Activated naive CD8-positive, alpha-beta T cell treated with anti-CD3 and anti-CD28 coated beads, Interleukin-2, amount 10 ng/mL, durations not matched to agents 7 days and 5 days (primary cell): ENCODE measurements at places on chromosomes 11 and 22.

DNA sequence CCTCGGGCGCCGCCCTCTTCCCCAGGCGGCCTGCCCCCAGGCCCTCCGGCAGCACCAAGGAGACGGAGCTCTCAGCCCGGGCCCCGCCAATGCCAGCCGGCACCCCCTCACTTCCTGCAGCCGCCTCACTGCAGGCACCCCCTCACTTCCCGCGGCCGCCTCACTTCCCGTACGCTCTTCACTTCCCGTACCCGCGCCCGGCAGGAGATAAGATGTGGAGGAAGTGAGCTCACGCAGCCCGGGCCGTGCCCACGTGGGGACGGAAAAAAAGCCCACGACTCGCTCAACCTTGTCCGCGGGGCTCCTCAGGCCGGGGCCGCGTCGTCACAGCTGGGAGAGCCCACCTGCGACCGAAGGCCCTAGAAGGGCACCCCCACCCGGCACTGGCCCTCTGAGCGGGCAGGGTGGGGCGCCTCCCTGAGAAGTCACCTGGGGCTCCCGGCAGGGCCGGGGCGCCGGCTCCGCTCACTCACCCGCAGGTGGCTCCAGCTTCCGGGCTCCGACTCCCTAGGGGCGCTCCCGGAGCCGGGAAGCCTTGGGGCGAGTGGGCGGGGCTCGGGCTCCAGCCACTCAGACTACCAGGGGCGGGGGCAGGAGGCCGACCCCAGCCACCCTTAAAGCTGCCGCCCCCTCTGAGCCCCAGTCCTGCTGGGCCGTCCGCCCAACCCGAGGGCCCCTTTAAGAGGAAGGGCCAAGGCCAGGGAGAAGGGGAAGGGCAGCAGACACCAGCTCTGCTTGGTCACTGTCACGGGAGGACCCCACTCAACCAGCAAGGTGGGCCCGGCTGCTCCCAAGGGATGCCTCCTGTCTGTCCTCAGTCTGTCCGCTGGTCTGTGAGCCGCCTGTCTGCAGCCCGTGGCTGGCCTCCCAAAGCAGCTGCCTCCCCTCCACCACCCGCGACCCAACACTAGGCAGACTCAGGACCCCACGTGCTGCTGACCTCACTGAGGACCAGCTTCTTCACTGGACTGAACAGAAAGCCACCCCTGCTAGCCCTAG is 31.4 kb downstream of the PISD start:
- H3K4me3 ChIP-seq, result peak overlapping the region; percentile 84
- H3K4me1 ChIP-seq, result peaks cover 30% of the 10 kb centered on the region
- peak overlapping the region; percentile 90 for H3K27ac ChIP-seq
- H3K36me3 ChIP-seq, result peaks cover 2% of the 10 kb centered on the region
- no peaks in the 10 kb centered on the region for H3K27me3 ChIP-seq

DNA sequence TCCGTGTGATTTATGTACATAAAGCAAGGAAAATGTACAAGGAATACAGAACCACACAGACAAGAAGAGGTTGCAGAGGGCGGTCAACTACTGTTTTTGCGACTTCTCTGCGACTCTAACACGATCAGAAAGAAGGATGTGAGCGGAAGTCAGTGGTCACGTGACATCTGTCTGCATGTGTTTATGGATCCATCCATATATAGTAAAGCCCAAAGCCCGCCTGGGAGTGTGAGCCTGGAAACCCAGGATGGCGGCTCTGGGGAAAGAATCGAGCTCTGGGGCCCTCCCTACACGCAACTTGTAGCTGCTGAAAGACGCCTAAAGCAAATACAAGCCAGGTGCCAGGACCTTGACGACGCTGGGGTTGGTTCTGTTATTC is 8.8 kb downstream of the OSBPL5 start:
- H3K27ac ChIP-seq, result no peak overlapping the region
- H3K27me3 ChIP-seq, result peaks cover 8% of the 10 kb centered on the region
- peaks cover 2% of the 10 kb centered on the region for H3K36me3 ChIP-seq
- DNase-seq, result no peak

DNA sequence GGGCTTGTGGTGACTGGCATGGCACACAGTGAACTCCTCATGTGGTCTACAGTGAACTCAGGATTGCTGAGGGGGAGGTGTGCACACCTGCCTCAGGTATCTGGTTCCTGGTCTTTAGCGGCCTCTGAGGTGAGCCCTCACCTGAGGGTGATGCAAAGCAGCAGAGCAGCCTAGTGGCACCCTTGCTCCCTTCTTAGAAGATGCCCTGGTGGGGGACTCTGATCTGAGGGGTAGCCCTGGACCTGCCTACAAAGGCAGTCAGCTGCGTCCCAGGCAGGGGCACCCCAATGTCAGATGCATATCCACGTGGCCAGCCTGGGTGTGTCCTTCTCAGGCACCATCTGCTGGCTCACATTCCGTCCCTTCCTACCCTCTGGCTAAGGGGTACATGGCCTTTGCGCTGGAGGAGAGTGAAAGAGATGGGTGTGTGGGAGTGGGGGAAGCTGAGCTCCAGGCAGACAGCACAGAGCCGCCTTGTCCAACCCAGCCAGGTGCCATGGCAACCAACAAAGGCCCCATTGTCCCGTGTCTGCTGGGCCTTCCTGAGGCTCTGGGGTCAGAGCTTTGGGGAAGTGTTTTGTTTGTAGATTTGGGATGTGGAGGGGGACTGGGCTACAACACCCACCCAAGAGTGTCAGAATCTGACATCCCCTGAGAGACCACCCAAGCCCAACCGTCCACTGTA is 5.8 kb downstream of the PLEKHB1 start:
- no peak for DNase-seq
- H3K27ac ChIP-seq, result no peak overlapping the region
- H3K4me3 ChIP-seq, result no peak overlapping the region
- no peaks in the 10 kb centered on the region for H3K36me3 ChIP-seq

DNA sequence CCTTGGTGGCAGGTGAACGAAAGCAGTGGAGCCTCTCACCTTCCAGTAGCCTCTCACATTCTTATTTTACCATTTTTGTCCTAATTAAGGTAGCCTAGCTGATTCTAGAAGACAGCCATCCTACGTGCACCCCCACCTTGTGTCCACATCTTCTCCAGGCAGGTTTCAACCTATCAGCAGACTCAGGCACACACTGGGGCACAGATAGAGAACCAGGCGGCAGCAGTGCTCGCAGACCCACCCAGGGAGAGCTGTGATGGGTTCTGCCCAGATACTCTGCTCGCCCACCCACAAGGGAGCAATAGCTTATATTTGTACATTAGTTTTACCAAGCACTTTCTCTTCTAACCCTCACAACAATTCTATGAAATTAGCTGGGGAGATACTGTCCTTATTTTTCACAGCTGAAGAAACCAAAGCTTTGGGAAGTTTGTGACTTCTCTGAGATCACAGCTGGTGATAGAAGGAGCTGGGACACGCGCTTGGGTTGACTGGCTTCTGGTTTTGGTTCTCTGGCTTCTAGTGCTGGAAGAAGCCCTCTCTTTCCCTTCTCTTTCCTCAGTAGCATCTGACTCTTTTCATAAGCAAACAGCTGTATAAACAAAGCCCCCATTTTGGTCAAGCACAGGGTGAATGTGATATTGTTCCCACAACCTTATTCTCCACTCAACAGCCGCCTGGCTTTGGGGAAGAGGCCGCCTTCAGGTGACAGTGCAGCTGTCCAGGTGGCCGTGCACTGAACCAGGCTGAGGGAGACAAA is 36.9 kb downstream of the PPP2R1B start:
- no peaks in the 10 kb centered on the region for H3K27me3 ChIP-seq
- H3K4me3 ChIP-seq, result no peak overlapping the region
- H3K36me3 ChIP-seq, result peaks cover 5% of the 10 kb centered on the region

DNA sequence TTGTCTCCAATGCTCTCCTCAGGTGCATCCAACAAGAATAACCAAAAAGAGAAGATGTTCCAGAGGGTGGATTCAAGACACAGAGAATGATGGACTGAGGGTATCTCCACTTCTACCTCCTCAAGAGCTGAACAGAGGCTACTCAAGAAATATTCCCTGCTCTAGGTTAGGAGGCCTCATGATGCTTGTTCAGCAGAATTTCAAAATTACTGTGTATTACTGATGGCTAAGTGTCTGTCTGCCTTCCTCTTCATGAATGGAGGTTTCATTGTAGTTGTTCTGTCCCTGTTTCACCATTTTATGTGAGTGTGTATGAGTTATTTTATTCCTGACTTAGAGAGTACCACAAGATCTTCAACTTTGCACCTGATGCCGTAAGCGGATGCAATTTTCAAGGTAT is 76.8 kb downstream of the JRKL start:
- H3K27ac ChIP-seq, result no peak overlapping the region
- H3K4me1 ChIP-seq, result peaks cover 1% of the 10 kb centered on the region
- no peak overlapping the region for H3K4me3 ChIP-seq
